Left kidney (tissue), 8 donors: ENCODE measurements at places on chromosomes 6 and 20. TPM values are rescaled to one million over a fixed set of nuclear protein-coding genes. Genes with fewer than 3 reads are reported as not detected.

Gene TP53TG5
- polyA plus RNA-seq: 2.0 TPM

Gene CALHM4
- 1.4 TPM for polyA plus RNA-seq

- no peak for DNase-seq
Observed at GRCh38 chr20:1885940-1886693, 9.1 kb upstream of the SIRPA start.

- no peak for DNase-seq
Observed at GRCh38 chr6:18551228-18551627, 164.1 kb downstream of the RNF144B start.

Gene MRPS26
- polyA plus RNA-seq: 48.0 TPM

Gene SAMD3
- 1.1 TPM for polyA plus RNA-seq

- no peak for DNase-seq
Observed at GRCh38 chr20:64069209-64069613, 6.2 kb downstream of the TCEA2 start.

Gene DACT2
- polyA plus RNA-seq: 19.3 TPM

Gene ACTL10
- 0.32 TPM for polyA plus RNA-seq

DNA sequence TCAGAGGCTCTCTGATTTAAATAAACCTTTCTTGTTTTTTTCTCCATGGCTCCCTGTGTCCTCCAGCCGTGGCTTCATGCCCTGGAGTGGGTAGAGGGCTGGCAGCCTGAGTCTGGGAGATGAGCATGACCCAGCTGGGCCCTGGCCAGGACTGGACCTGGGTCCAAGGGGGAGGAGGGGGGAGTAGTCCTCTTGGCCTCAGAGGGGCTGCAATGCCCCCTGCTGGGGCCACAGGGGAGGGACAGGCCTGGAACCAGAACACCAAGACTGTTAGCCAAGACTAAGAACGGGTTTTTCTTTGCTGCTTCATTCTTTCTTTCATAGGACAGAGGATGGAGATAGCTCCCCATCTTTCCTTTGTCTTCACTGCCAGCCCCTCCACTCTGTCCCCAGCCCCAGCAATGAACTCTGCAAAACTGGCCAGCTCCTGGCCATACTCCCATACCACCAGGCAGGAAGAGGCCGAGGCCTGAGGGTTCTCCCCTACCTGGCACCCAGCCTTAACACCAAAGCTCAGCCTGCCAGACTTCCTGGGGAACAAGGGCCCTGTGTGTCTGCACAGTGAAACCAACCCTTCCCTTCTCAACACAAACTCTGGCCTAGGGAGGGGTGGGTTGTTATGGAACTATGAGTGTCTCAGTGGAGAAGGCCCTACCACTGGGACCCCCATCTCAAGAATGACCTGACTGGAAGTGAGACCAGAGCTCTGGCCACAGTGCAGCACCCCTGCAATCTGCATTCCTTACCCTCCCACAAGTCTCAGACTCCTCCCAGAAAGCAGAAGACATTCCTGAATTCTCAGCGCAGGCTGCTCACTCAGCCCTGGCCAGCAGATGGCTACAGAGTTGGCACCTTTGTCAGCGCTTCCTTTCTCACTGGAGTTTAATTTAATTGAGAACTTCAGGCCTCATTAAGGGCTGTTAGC, 11.0 kb downstream of the SLC29A1 start:
- no peak for DNase-seq

DNA sequence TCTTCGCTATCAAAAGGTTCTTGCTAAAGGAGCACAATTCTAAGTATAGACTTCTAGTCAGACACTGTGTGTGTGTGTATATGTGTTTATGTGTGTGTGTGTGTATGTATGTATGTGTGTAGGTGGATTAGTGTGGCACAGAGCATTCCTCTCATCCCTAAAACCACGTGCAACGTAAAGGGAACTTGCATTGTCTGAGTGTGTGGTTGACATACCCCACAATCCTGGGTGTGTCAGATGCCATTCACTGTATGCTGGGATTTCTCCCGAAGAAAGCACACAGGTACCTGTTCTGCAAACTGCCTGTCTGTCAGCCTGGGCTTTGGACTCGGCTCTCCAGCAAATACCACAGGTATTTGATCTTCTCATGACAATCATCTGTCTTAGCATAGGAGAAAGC, 42.3 kb upstream of the TBC1D7 start:
- DNase-seq: no peak
